ENCODE measurements at places on chromosomes 6 and 20.
A peak's percentile ranks its signal among the peaks of the same experiment; 100 is the strongest.

GRCh38 chr6:105985816-105986632 lies 100.1 kb upstream of the PRDM1 start:
- DNase-seq = no peak

- DNase-seq = no peak
Observed at GRCh38 chr6:1107578-1107977, 204.3 kb upstream of the FOXQ1 start.

- DNase-seq = no peak
Observed at GRCh38 chr6:107666981-107667601, 157.0 kb downstream of the SCML4 start.

GRCh38 chr6:85641897-85642773 lies 551 bp downstream of the SYNCRIP start:
- DNase-seq = no peak

DNA sequence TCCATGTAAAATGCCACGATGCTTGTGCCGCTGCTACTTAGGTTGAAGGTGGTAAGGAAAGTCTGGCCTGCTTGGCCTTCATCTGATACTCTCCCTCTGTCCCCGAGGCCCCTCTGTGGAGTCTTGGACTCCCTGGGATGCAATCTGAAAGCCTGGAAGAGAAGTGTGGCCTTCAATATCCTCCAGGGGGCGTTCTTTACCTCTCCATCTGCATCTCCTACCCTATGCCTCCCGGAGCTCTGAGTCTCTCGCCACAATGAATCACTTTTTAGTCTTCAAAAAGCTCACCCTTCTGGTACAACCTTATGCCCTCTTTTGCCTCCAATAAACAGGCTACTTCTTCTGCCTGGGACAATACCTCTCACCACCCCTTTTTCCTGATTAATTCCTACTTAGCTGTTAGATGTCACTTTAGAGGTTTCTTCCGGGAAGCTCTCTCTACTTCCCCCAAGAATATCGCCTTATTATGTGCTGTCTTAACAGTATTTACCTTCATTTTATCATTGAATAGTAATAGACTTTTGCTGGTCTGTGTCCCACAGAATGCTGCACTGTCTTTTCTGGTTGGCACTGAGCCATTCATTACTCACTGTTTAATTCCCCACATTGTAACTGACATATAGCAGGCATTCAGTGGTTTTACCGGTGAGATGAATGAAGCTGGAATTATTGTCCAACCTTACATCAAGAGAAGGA lies 13.9 kb upstream of the ATG5 start:
- DNase-seq = peak; percentile 32

GRCh38 chr6:44251576-44252524 lies 4.9 kb downstream of the HSP90AB1 start:
- DNase-seq = no peak

DNA sequence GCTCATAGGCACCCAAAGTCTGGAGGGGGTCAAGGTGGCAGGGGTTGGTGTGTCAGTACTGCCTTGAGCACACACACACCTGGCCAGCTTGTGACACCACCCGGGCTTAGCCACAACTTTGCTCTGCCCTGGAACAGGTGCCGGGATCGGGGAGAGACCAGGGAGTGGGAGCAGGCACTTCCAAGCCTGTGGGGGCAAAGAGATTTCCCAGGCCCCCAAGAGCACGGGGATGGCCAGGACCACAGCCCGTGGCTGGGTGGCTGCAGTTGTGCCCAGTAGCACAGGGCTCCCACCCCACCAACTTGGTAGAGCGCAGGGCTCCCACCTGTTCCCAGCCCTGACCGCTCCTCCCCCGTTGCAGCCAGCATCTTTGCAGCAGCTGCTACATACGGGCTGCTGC lies 40.4 kb downstream of the WASF1 start:
- no peak for DNase-seq

DNA sequence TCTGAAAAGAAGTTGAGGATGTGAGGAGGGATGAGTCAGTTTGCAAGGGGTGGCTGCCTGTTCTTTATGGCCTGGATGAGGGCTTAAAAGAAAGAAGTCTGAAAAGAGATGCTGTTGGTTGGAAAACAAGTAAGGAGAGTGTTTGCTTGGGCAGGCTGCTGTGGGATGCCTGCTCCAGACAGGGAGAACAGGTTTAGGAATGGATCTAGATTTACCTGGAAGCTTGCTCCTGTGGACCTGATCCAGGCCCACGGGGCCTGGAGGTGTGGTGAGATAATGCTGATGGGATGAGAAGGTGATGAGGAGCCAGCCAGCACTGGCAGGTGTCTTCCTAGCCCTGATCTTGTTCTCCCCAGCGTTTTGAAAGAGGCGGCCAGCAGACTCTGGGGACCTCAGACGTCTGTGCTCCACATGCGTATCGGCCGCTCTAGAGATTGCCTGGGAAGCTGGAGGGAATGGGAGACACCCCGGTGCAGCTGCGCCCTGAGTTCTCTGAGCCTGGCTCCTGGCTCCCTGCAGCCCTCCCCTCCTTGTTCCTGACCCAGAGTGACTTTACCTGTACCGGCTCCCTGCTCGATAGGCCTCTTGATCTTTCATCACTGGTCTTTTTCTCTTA lies 331.3 kb downstream of the ZFAND3 start:
- DNase-seq = no peak

DNA sequence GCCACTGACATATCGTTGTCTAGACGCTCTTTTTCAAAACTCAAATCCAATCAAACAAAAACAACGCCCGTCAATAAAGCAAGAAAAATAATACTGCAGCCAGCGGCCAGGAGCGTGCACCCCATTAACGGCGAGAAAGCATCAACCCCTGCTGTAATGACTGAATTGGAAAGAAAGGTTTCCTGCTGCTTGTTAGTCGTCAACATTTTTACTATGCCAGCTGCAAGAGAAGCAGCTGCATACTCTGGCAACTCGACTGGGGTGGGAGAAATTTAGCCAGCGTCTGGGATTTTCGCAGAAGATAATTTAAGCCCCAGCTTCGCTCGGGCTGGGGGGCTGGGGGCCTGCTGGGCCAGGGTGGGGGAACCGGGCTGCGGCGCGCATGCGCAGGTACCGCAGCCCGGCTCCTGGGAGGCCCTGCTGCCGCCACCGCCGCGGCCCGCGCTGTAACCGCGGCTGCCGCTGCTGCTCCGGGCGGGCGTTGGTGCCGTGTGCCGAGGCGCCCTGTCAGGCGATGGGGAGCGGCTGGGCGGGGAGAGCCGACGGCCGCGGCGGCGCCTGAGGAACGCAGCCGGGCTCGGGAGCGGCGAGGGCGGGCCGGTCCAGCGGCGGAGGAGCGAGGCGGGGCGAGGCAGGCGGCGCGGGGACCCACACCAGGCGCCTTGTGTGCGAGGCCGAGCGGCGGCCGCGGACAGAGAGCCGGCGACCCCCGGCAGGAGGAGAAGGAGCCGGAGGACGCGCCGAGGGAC lies 732 bp upstream of the STXBP5 start:
- no peak for DNase-seq

DNA sequence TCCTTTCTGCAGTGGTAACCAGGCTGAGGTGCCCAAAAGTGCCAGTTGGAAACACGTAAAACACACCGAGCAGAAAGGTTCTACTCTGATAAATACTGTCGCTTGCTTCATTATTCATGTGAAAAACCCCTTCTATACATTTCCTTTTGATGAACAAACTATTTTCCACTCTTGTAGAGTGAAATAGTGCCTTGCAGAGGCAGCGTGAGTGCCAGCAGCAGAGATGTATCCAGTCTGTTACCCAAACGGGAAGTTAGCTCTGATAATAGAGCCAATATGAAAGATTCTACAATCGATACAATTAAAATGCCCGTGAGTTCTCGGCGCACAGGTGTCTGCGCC lies 1.5 kb downstream of the ZBTB46 start:
- no peak for DNase-seq

Measured in skeletal muscle cell (primary cell).